ENCODE measurements at places on chromosomes 4 and X. TPM values are rescaled to one million over a fixed set of nuclear protein-coding genes. Genes with fewer than 3 reads are reported as not detected.

GRCh38 chrX:154840856-154841255 lies 6.4 kb upstream of the SMIM9 start:
- H3K27ac ChIP-seq, result no peak overlapping the region
- H3K4me3 ChIP-seq, result no peak overlapping the region
- no peaks in the 10 kb centered on the region for H3K36me3 ChIP-seq
- peak; percentile 6 for DNase-seq

DNA sequence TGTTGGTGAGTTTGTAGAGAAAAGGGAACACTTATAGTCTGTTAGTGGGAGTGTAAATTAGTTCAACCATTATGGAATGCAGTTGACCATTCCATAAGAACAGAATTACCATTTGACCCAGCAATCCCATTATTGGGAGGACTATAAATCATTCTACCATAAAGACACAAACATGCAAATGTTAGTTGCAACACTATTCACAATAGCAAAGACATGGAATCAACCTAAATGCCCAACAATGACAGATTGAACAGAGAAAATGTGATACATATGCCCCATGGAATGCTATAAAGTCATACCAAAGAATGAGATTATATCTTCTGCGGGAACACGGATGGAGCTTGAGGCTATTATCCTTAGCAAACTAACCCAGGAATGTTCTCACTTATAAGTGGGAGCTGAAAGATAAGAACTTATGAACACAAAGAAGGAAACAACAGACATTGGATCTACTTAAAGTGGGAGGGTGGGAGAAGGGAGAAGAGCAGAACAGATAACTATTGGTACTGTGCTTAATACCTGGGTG lies 1819.2 kb upstream of the ADGRL3 start:
- H3K4me3 ChIP-seq, result no peak overlapping the region
- H3K36me3 ChIP-seq, result no peaks in the 10 kb centered on the region
- no peak for DNase-seq
- H3K4me1 ChIP-seq, result no peaks in the 10 kb centered on the region
- no peaks in the 10 kb centered on the region for H3K27me3 ChIP-seq
- no peak overlapping the region for H3K27ac ChIP-seq

DNA sequence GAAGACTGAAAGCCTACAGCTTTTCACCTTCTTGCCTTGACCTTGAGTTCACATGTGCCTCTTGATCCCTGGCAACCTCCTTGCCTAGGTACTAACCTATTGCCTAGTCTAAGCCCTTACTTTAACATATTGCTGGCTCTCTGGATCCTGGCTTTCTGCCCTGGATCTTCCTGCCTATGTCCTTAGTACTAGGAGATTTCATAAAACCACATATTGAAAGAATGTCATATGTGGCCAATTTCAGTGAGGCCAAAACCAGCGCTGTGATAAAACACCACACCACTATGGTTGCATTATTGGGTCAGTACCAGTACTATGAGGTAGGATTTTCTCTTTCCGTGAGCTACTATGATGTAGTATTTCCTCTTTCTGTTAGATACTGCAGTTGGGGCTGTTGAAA lies 80.4 kb downstream of the CT47B1 start:
- DNase-seq, result no peak
- H3K36me3 ChIP-seq, result no peaks in the 10 kb centered on the region
- H3K4me1 ChIP-seq, result peaks cover 71% of the 10 kb centered on the region
- H3K27ac ChIP-seq, result no peak overlapping the region
- H3K4me3 ChIP-seq, result no peak overlapping the region

ETNPPL gene
- not detected for total RNA-seq

All from activated CD4-positive, alpha-beta T cell treated with anti-CD3 and anti-CD28 coated beads for 36 hours (primary cell).